Activated T-cell treated with anti-CD3 and anti-CD28 coated beads for 4 hours (primary cell): ENCODE measurements at places on chromosomes 6 and 20.

DNA sequence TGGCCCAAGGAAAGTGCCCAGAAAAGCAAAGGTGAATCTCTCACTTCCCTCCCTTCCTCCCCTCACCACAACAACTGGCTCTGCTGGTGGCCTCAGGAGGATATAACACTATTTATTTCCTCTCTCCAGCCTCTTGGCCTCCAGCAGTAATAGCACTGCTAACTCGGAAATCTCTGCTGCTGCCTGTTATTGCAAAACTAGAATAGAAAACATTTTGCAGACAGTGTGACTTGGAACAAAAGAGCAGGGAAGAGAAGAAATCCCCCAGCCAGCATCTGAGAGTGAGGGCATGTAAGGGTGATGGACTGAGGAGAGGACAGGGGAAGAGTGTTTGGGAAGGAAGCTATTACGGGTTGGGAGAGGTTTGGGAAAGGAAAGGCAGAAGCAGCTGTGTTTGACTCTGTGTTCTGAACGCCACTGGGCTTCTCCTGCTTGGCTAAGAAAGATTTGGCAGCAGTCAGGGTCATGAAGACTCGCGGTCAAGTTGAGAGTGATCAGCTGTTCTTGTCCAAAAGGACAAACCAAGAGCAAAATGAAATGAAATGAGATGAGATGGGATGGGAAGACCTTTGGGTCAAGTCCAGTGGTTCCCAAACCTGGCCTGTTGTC lies 81.0 kb upstream of the SNX9 start:
- no peak for DNase-seq

- DNase-seq, result no peak
Measured at GRCh38 chr6:156994215-156995076, 217.3 kb downstream of the ARID1B start.

DNA sequence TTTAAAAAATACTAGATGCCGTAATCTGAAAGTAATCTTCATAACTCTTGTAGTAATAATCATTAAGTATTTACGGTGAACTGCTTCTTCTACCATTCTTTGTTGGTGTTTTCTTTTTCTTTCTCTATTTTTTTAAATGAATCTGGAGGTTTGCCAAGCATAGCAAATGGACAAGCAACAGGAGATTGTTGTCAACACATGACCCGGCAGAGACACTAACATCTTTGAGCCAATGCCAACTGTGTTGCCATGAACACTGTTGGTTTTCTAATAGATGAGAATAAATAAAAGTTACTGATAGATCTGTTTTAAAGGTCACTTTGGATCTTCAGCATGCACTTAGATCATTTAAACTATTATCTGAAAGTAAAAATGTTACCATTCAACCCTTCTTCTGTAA lies 523.6 kb upstream of the EYS start:
- no peak for DNase-seq

GRCh38 chr20:48538058-48538825 lies 289.6 kb downstream of the PREX1 start:
- no peak for DNase-seq

DNA sequence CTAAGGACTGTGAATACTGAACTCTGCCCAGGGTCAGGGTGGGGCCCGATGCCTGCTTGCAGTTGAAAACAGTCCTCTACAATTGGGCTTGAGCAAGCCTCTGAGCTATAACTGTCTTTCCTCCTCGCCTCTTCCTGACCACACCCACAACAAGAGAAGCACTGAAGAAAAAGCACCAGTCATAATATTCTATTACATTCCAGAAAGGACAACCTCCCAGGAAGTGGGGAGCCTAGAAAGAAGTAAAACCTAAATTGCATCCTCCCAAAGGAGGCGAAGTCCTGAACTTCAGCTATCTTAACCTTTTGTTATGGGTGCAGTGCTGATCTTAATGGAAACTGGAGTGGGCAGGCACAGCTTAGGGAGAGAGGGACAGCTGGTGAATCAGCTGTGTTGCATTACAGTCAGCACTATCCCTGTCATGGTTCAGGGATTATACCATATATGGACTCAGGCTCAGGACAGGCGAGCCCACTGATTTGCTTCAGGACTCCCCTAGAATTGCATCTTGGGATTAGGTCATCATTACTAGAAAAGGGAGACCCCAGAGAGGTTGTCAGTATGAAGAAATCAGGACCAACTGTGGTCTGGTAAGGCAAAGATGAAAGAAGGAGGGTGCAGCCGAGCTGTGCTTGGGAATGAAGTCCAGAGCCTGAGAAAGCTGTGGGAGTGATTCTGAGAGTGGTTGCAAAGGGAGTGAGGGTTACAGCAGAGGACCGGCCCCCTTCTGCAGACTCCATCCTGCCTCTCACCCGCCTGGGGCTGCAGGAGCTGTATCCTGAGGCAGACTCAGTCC lies 18.3 kb upstream of the TRAM2 start:
- DNase-seq, result no peak

- no peak for DNase-seq
Measured at GRCh38 chr6:166944666-166945256, 11.6 kb downstream of the RNASET2 start.

DNA sequence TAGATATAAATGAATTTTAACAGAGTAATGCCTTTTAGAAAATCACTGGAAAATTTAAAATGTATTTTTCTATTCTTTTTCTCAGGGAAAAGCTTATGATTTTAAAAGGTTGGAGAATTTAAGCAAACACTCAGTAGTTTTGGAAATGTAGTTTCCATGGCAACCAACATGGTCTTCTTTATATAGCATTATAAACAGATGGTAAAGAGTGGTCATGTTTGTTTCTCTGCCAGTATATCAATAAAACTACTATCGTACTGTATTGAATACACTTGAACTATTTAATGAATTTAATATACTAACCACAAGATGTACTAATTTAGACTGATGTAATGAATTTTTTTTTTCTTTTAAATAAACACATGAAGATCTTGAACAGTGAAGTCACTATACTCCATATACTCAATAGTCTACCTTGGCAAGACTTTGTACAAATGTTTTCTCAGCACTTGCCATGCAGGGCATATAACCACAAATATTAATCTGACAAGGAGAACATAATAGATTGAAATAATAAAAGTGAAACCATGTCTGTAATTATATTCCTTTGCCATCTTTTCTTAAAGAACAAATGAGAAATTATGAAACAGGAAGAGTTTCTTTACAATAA lies 105.5 kb downstream of the PDSS2 start:
- DNase-seq, result no peak

DNA sequence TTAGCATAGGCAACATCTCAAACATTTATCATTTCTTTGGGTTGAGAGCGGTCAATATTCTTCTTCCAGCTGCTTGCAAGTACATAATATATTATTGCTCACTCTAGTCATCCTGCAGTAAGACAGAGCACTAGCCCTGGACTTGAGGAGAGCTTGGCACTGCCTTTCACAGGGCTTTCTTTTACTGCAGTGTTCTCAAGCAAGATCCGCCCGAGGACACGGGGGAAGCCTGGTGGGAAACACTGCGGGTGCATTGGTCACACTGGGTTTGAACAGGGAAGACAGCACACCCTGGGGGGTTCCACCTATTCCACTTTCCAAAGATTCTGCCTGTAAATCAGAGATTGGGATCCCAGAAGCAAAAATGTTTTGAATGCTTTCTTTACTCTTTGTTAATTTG lies 48.2 kb upstream of the QKI start:
- DNase-seq, result no peak

- DNase-seq, result no peak
Measured at GRCh38 chr6:149492798-149493343, 8.1 kb upstream of the ZC3H12D start.

GRCh38 chr6:137709424-137710236 lies 157.4 kb upstream of the TNFAIP3 start:
- DNase-seq, result no peak

- DNase-seq, result no peak
Measured at GRCh38 chr6:56689114-56689513, 46.4 kb upstream of the DST start.

DNA sequence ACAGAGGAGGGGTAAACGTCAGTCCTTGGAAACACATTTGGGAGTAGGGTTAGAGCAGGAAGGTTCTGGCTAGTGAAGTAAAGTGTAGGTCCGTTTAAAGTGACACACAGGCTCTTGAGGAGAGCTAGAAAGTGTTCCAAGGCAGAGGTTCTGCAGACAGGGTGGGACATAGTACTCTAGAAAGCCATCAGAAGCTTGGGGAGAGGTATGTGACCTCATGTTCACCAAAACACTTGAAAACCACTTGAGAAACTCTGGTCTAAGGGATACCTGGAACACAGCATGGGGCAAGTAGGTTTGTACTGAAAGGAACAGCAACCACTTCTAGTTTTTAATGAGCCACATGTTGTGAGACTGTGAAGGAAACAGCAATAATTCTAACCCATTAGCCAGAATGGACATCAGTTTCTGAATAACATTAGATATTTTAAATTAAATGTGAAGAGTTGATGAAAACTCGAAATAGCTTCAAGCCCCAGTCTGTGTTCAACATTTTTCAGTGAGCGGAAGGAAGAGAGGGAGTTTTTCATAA lies 49.0 kb downstream of the SOBP start:
- DNase-seq, result no peak

DNA sequence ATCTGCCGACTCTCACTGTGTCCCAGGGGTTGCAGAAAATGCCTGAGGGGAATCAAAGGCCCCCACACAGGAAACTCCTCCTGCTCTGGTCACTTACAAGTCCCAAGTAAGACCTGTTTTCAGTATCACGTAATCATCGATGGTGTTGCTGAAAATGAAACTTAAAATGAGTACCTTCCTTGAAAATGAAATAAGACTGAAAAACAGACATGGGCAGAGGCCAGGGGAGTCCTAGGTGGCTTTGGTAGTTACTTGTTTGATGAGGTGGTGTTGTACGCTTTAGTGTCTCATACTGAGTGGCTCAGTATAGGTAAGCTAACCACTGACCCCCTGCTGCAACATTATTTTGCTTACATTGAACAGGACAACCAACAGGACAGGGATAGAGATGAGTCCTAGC lies 43.0 kb upstream of the SYNCRIP start:
- DNase-seq, result no peak

GRCh38 chr6:17278289-17279063 lies 2.7 kb upstream of the RBM24 start:
- no peak for DNase-seq

DNA sequence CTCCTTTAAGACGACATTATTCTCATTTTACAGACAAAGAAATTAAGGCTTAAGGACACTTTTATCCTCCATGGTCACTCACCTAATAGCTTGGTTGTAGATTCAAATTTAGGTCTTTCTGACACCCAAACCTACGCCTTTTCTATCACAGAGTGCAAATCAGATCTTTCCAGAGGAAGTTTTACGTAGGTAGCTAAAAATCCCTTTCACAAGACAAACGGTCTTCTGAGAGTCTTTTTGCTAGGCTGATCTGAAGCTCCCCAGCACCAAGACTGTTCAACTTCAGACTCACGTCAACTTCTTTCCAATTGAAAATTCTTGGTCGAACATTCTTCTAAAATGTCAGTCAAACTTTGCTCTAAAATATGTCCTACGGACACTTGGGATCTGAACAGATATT lies 46.5 kb downstream of the BLOC1S5 start:
- DNase-seq, result no peak

DNA sequence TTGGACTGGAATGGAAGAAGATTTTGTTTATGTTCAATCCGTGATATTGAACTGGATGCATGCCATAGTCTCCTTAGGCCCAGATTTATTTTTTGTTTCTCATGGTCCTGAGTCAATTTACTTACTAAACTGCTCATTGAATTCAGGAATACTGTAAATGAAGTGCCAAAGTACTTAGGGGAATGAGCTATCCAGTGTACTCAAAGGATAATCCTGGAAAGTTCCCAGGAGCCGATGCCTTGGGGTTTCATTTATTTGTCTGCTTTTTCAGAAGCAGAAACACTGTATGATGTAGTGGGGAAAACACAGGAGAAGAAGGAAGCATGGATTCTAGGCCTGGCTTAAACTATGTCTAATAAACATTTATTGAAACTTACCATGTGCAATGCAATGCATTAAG lies 56.1 kb upstream of the THEMIS start:
- DNase-seq, result no peak

- DNase-seq, result no peak
Measured at GRCh38 chr20:19252451-19253120, 40.1 kb downstream of the SLC24A3 start.

DNA sequence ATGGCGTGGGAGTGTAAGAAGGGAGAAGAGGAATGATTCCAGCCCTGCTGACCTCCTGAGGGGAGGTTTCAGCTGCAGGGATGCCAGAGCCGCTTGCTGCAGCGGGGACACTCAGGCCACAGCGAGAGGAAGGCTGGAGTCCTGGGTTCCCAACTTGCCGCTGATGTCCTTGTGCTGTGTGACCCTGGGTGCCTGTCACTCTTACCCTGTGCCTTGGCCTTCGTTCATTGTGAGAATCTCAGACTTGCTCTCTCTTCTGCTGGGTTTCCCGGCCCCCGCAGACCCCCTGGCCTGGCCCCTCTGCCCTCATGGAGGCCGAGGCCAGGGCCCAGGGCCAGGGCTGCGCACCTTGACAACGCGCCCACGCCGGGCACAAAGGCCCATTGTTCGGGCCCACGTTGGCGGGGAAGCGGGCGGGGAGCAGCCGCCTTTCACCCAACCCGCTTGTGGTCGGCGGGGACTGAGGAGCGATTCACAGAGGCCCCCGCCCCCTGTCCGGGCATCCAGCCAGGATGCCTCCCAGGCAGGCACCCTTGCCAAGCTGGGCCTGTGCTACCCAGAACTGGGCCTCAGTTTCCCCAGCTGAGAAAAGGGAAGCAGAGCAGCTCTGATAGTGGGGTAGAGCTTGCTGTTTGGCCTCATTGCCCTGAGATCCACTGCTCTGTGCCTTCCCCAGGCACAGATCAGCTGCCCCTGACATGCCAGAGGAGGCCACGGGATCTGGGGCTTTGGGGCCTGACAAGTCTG lies 52.4 kb downstream of the CEBPB start:
- no peak for DNase-seq

- no peak for DNase-seq
Measured at GRCh38 chr20:51315390-51315789, 227.1 kb downstream of the NFATC2 start.

DNA sequence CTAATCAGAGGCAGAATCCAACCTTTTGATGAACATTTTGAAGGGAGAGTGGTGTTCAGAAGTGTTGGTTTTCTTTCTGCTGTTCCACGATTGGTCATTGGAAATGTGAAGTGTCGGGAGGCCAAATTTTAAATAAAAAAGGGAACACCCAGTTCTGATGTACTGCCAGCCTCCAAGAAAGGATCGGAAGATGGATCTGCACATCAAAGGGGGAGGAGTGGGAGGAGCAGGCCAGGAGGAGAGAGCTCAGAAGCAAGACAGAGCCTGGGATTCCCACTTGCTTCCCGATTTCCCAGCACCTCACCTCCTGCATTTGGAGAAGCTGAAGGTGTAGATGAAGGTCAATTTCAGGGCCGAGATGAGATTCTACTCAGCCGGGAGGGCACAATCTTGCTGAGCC lies 55.9 kb upstream of the NAA20 start:
- no peak for DNase-seq

GRCh38 chr20:36447101-36447500 lies 94.2 kb upstream of the MYL9 start:
- no peak for DNase-seq

GRCh38 chr20:5570452-5570851 lies 179.7 kb upstream of the SHLD1 start:
- DNase-seq, result no peak

- DNase-seq, result no peak
Measured at GRCh38 chr6:37272834-37273566, 15.1 kb upstream of the TMEM217 start.
